ENCODE measurements at places on chromosomes 2 and 18.

GRCh38 chr2:26507932-26508331 is 30.0 kb upstream of the OTOF start:
- no peak for DNase-seq

- peak; percentile 70 for DNase-seq
These were observed 32.0 kb upstream of the CAB39 start for GRCh38 chr2:230680463-230681170.

DNA sequence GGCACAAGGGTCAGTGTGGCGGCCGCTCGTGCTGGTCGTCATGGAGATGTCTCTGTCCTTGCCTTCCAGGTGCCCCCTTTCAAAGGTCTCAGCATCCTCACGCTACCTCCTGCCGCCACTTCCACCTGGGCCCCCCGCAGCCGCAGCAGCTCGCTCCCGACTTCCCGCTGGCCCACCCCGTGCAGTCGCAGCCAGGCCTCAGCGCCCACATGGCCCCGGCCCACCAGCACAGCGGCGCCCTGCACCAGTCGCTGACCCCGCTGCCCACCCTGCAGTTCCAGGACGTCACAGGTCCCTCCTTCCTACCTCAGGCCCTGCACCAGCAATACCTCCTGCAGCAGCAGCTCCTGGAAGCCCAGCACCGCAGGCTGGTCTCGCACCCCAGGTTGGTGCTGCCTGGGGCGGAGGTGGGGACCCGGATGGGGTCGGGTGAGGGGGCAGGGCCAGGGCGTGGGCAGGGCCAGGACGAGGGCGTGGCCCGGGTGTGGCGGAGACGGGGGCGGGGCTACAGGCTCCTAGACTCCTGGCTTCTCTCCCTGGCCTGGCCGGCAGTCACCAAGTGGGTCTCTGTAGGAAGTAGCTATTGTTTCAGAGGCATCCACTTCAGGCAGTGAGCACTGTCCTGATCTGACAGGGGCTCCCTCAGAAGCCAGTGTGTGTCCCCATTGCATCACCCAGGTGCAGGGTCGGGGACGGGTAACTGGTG is 223.7 kb downstream of the LOXHD1 start:
- DNase-seq = no peak

GRCh38 chr2:66790651-66791181 is 355.8 kb downstream of the MEIS1 start:
- no peak for DNase-seq

- DNase-seq = no peak
These were observed 258.0 kb downstream of the MTX2 start for GRCh38 chr2:176526995-176527901.

DNA sequence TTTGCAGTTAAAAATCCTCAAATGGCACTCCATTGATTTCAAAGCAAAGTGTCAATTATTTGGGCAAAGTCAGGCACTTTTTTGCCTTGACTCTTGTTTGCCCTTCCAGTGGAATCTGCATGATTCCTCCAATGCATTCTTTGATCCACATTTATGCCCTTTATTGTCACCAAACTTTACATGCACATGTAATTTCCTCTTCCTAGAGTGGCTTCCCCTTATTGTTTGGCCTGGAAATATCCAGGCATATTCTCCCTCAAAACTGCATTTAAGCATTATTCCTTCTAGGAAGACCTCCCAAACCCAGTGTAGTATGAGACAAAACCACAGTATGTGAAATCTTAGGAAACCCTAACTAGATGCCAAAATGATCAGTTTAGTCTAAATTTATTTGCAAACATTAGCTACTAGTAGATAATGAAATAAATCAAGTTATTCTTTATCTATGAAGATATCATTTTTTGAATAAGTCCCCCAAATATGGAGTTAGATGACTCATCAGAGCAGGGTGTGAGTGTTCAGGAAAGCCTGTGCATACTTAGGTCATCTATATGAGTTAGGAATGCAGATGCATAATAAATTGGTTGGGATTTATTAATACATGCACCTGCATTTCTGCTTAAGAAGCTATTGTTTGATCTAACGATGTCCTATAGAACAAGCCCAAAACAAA is 433.3 kb upstream of the TCF4 start:
- no peak for DNase-seq

DNA sequence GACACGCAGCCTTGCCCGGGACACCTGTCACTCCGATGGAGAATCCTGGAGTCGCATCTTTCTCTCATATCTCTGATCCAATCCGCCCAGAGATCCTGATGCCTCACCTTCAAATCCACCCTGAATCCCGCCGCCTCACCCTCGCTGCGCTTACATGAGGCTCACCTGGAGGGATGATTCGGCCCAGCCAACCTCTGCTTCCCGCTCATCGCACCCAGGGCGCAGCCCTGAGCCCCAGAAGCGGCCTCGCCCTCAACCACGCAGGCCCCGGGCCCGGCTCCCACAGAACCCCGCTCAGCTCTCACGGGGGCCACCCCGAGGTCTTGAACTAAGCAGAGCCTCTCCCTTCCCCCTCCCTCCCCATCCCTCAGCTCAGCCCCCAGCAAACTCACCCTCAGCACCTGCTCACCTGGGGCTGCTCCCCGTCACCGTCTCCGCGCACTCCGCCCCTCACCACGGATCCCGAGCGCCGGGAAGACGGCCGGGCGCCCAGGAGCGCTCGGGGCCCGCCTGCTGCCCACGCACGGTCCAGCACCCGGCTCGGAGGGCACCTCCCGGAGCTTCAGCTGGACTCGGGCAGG is 160.0 kb downstream of the NDUFA10 start:
- no peak for DNase-seq
